Cerebellum (tissue), 4 donors: ENCODE measurements at places on chromosomes 2 and 18. TPM values are rescaled to one million over a fixed set of nuclear protein-coding genes. Genes with fewer than 3 reads are reported as not detected.

- DNase-seq = peak; percentile 2
Measured at GRCh38 chr2:204024503-204024902, 87.9 kb downstream of the ICOS start.

- DNase-seq = no peak
Measured at GRCh38 chr2:137888845-137889244, 75.4 kb upstream of the HNMT start.

- no peak for DNase-seq
Measured at GRCh38 chr18:35842536-35842935, 129.9 kb upstream of the RMP24 start.

GRCh38 chr2:100584816-100585215, 22.0 kb downstream of the PDCL3 start:
- no peak for DNase-seq

DNA sequence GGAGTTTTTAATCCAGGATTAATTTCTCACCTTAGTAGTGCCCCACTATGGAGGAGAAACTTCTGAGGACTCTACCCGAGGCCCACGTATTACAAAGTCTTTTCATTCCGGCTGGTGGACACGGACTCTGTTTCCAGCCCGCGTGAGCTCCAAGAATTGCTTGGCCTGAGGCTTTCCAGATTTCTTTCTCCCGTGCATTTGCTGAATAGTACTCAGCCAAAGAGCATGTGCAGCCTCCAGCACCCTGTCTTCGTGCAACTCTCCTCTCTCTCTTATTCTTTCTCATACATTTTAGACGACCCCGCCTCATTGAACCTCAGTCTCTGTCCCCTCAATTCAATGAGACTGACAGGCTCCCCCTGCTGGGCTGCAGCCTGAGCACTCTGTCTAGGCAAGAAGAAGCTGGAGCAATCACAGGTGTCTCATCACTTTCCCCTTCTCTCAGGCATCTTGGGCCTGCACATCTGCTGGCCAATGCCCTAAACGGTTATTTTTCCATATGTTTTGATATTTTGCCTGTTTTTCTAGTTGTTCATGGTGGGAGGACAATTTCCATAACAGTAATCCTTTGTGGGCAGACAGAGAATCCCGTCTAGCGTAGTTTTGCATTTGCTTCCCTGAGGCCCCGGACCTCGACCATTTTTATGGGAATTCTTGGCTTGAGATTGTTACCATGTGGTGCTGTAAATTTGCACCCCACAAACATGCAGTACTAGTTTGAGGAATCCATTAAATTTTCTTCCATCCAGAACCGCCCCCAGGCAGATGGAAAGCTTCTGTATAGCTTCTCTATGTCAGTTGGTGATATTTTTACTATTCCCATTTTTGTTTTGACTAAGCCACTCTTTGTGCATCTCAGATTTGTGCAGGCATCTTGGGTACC, 50.1 kb upstream of the LPIN2 start:
- no peak for DNase-seq

- no peak for DNase-seq
Measured at GRCh38 chr2:77028032-77028600, 494.1 kb downstream of the LRRTM4 start.

DNA sequence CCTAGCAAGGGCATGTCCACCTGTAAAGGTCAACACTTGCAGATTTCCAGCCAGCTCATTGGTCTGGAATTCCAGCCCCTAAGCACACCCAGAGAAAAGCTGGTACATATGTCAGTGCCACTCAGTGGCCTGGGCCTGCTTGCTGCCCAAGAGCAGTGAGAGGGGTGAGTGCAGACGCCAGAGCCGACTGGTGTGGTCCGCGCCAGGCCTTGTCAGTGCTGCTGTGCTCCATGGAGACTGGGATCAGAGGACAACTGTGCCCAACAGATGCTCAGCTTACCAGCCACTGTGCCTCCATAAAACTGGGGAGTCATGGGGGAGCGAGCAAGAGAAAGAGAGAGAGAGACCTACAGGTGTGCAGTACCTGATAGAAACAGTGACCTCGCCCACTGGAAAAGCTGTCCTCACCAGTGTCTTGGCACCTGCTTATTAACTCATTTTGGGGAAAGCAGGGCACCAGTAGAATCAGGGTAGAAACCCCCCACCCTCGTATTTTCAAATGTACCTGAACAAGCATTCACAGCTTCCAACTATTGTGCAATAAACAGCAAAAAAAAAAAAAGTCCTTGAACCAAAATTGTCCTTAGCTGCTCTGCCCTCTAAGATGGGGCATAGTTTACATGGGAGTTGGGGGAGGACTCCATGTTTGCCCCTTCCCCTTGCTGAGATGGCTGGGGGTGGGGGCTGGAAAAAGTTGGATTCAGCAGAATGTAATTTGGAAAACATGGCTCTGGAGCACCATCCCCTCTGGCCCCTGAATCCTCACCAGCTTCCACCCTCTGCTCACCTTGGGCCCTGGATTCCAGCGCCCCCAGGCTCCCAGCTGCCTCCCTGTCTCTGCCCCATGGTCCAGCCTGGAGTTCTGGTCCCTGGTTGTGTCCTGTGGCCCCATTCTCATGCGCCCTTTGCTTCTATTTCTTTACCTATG, 1.4 kb upstream of the SP140L start:
- DNase-seq = no peak

- DNase-seq = no peak
Measured at GRCh38 chr2:12502759-12503158, 214.0 kb upstream of the TRIB2 start.

- DNase-seq = no peak
Measured at GRCh38 chr2:166634706-166635105, 140.7 kb upstream of the SCN7A start.

DNA sequence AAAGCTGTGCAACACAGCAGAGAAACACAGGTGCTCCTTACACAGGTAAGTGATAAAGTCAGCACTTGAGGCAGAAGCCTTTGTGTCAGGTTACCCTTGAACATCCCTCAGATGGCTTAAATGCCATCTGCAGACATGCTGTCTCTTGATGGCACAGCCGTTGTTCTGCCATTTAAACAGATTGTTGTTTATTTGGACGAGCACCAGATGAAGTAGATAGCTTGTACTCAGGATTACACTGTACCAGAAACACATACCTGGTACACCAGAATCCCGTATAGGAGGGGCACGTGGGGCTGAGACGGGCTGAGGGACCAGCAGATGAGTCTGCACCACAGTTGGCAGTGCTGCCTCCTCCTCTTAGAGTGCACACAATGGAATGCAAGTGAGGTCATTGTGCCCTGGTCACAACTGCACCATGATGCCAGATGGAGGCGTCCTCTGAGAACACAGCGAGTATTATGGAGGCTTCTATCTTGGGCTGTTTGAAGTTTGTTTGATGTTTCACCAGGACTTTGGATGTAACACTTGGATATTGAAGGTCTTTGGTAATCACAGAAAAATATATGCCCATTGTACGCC, 143.0 kb downstream of the TANC1 start:
- peak; percentile 49 for DNase-seq

- DNase-seq = no peak
Measured at GRCh38 chr2:179936654-179937053, 70.4 kb downstream of the CWC22 start.

DNA sequence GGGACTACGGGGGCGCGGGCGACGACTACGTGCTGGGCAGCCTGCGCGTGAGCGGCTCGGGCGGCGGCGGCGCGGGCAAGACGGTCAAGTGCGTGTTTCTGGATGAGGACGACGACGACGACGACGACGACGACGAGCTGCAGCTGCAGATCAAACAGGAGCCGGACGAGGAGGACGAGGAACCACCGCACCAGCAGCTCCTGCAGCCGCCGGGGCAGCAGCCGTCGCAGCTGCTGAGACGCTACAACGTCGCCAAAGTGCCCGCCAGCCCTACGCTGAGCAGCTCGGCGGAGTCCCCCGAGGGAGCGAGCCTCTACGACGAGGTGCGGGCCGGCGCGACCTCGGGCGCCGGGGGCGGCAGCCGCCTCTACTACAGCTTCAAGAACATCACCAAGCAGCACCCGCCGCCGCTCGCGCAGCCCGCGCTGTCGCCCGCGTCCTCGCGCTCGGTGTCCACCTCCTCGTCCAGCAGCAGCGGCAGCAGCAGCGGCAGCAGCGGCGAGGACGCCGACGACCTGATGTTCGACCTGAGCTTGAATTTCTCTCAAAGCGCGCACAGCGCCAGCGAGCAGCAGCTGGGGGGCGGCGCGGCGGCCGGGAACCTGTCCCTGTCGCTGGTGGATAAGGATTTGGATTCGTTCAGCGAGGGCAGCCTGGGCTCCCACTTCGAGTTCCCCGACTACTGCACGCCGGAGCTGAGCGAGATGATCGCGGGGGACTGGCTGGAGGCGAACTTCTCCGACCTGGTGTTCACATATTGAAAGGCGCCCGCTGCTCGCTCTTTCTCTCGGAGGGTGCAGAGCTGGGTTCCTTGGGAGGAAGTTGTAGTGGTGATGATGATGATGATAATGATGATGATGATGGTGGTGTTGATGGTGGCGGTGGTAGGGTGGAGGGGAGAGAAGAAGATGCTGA, 1.4 kb downstream of the SOX11 start:
- DNase-seq = no peak

DNA sequence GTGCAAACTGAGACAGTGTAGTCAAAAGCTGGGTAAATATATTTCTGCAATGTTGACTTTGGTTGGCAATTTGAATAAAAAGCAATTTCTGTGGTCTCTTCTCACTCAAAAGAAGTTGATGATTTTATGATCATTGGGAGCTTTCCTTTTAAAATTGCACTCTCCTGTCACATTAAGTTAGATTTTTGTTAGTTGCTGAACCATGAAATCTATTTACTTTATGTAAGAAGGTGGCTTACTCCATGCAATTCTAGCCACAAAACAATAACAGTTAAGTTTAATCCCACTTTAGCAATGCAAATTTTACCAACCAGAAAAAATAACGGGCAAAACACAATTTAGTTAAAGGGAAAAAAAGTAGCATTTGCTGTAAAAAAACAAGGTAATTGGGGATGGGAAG, 48.3 kb downstream of the DLGAP1 start:
- no peak for DNase-seq

- no peak for DNase-seq
Measured at GRCh38 chr2:154591294-154591820, 107.1 kb upstream of the KCNJ3 start.

GRCh38 chr2:48345176-48345575, 184.8 kb upstream of the STON1 start:
- DNase-seq = no peak

GRCh38 chr2:41759880-41760279, 287.9 kb upstream of the PKDCC start:
- DNase-seq = no peak

- DNase-seq = peak; percentile 76
Measured at GRCh38 chr2:20447437-20448245, 767 bp downstream of the RHOB start.

- DNase-seq = no peak
Measured at GRCh38 chr18:62280058-62280457, 45.1 kb upstream of the TNFRSF11A start.

AUP1 gene
- 35.0 TPM for total RNA-seq

FAM110C gene
- total RNA-seq = 2.9 TPM

SIX3 gene
- not detected for total RNA-seq

IL36A gene
- total RNA-seq = not detected

UGT1A5 gene
- total RNA-seq = not detected

SATB2 gene
- total RNA-seq = 14.2 TPM

CDKL4 gene
- total RNA-seq = 5.6 TPM

CKAP2L gene
- 7.0 TPM for total RNA-seq

SLC11A1 gene
- total RNA-seq = 1.5 TPM
